ENCODE measurements at places on chromosomes 13 and 19. TPM values are rescaled to one million over a fixed set of nuclear protein-coding genes. Genes with fewer than 3 reads are reported as not detected.

DNA sequence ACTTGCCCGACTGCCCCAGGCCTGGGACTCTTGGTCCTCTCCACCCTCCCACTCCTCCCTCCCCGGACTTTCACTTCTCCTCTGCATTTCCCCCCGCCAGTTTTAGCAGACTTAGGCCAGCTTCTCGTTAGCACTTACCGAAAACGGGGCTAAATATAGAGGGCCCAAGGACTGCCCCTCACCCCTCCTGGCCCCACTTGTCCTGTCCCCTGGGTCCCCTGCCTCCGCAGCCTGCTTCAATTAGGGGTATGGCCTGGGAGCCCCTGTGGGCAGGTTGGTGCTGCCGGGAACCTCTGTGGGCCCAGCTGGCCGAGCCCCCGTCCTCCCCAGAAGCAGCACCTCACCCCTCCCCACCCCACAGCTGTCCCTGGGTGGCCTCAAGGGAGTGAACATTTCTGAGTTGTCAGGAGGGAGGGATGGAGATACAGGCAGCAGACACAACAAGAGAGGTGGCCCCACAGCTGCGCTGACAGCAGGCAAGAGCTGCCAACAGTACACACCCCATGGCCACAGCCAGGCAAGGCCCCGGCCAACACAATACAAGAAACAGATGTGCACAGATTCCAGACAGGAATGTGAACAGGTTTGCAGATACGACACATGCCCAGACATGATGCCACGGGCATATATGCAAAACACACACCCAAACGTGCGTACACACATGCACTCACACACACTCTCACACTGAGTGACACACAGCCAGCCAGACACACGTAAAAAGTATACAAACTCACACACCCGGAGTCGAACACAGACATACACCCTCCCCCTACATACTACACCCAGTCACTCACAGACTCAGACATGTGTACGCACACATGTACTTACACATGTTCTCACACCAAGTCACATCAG lies 2.6 kb downstream of the POU2F2 start:
- peaks cover 60% of the 10 kb centered on the region for H3K4me1 ChIP-seq
- H3K27me3 ChIP-seq: no peaks in the 10 kb centered on the region
- H3K36me3 ChIP-seq: peaks cover 8% of the 10 kb centered on the region
- no peak for DNase-seq
- peak overlapping the region; percentile 78 for H3K4me3 ChIP-seq
- peak overlapping the region; percentile 74 for H3K27ac ChIP-seq

Gene KCNN4
- 49.6 TPM for total RNA-seq

DNA sequence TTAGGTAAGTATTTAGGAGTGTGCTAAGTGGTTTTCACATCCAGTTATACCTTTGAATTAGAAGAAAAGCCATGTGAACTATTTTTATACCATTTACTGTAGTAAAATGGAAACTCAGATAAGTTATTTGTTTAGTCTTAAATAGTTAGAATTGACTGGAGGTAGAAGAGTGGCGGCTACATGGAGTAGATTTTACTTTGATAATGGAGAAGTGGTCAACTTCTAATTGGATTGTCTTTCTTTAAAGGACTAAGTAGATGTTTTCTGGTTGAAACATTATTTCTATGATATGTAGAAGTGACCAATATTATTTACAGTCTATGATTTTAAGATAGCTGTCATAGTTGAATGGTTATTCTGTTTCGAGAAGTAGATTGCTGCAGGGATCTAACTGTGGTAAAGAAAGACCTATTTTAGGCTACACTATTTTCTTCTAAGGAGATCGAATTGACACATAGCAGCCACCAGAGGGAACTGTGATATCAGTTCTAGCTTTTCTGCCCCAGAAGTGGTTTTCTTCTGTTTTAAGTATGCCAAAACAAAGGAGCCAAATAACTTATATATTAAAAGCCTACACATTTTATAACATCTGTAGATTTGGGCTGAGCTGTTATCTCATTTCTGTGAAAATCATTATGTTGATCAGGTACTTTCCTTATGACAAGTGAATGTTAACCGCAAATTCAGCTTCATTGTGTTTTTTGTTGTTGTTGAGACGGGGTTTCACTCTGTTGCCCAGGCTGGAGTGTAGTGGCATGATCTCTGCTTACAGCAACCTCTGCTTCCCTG lies 26.1 kb downstream of the ZMYM2 start:
- DNase-seq: no peak
- H3K27me3 ChIP-seq: no peaks in the 10 kb centered on the region
- H3K27ac ChIP-seq: peak overlapping the region; percentile 30

GRCh38 chr19:40604647-40605215 lies 3.6 kb downstream of the LTBP4 start:
- H3K4me1 ChIP-seq: peaks cover 64% of the 10 kb centered on the region
- H3K27me3 ChIP-seq: peaks cover 17% of the 10 kb centered on the region
- DNase-seq: peak; percentile 44
- H3K4me3 ChIP-seq: peak overlapping the region; percentile 77
- H3K36me3 ChIP-seq: no peaks in the 10 kb centered on the region

DNA sequence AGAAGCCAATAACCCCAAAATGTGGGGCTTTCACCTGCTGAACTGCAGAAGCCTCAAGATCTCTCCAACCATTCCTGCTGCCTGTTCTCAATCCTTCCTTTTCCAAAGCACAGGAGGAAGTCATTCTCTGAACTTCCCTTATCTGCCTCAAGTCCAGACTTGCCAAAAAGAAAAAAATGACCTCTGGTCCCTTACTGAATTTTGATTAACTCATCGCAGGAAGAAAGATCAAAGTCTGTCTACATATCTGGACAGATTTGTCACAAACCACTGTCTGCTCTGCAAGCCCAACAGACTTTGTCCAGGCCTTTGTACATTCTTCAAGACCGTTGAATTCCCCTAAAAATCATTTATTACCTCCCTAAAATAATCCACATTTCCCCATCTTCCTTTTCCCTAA lies 126.5 kb upstream of the NBEA start:
- DNase-seq: no peak
- no peaks in the 10 kb centered on the region for H3K36me3 ChIP-seq
- H3K27me3 ChIP-seq: no peaks in the 10 kb centered on the region
- H3K4me1 ChIP-seq: no peaks in the 10 kb centered on the region

DNA sequence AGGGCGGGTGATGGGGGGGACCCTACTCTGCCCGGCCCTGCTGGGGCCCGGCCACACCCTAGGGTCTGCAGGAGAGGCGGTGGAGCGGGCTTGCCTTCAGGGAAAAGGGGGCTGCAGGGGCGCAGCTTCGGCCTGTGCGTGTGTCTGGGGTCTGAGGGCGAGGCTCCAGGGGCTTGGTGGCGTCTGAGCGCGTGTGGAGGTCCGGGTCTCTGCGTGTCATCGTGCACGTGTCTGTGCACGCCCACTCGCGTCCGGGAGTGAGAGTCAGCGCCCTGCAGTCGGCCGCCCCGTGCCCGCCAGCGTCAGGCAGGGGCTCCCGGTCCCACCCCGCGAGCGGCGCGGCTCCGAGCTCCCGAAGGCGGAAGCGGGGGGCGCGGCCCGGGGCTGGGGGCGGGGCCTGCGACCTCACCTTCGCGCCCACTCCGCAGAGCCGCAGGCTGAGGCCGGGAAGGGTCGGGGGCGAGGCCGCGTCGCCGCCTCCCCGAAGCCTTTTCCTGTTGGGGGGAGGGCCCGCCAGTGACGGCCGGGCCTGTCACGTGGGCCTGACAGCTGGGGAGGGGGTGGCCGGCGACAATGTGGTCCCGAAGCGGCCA lies at the start of gene ARHGAP45:
TSS of gene ARHGAP45 (plus strand) at position 420 of the 593 bp plus-strand sequence. CDS start 239 bp downstream, outside the sequence.
- peak within 1 kb of the TSS; percentile 87 for H3K27ac ChIP-seq
- peaks cover 36% of the 10 kb centered on the region for H3K4me1 ChIP-seq
- H3K27me3 ChIP-seq: no peaks in the 10 kb centered on the region

Gene NAPA
- total RNA-seq: 43.9 TPM

- no peaks in the 10 kb centered on the region for H3K4me1 ChIP-seq
- no peak overlapping the region for H3K4me3 ChIP-seq
- no peak overlapping the region for H3K27ac ChIP-seq
- H3K27me3 ChIP-seq: no peaks in the 10 kb centered on the region
- H3K36me3 ChIP-seq: no peaks in the 10 kb centered on the region
- DNase-seq: no peak
Observed at GRCh38 chr13:20547479-20547908, 19.5 kb upstream of the IFT88 start.

DNA sequence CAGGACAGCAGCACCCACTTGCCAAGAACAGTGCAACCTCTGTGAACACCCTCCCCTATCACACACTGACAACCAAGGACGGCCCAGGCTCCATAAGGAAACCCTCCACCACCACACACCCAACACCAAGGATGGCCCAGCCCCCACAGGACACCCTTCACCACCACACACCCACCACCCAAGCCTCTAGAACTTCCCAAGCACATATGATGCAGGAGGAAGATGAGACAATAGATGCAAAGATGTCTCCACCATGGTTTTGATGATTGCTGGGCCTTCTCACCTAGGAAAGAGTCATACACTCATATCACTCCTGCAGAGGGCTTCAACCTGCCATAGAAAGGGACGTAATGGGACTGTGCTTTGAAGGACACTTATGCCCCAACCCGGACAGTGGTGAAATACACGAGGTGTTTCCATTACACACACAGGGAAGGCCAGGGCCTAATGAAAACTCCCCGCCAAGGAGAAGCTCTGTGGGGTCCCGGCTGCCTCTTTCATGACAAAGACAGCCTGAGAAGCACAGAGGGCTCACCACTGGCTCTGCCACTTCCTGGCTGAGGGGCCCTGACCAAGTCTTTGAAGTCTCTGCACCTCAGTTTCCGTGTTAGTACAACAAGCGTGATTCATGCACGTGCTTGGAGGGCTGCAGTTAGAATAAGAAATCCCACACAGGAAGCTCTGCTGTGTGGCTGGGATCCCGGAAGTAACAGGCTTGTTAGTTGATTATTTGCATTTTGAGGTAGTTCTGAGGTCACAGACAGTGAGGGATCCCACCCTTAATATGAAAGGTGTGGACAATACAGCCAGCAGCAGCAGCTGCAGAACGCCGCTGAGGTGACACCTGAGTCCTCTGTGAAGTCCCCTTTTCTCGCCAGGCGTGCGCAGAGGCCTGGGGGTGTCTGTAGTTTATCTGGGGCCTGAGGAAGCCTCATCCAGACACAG lies 61.9 kb upstream of the ATP12A start:
- H3K27me3 ChIP-seq: no peaks in the 10 kb centered on the region
- peaks cover 5% of the 10 kb centered on the region for H3K36me3 ChIP-seq
- peak overlapping the region; percentile 35 for H3K4me3 ChIP-seq

- DNase-seq: no peak
- peaks cover 2% of the 10 kb centered on the region for H3K27me3 ChIP-seq
Observed at GRCh38 chr13:53110181-53110580, 81.6 kb downstream of the OLFM4 start.

All from activated CD8-positive, alpha-beta T cell treated with anti-CD3 and anti-CD28 coated beads for 36 hours (primary cell).